ENCODE measurements at places on chromosomes 7 and 10.

DNA sequence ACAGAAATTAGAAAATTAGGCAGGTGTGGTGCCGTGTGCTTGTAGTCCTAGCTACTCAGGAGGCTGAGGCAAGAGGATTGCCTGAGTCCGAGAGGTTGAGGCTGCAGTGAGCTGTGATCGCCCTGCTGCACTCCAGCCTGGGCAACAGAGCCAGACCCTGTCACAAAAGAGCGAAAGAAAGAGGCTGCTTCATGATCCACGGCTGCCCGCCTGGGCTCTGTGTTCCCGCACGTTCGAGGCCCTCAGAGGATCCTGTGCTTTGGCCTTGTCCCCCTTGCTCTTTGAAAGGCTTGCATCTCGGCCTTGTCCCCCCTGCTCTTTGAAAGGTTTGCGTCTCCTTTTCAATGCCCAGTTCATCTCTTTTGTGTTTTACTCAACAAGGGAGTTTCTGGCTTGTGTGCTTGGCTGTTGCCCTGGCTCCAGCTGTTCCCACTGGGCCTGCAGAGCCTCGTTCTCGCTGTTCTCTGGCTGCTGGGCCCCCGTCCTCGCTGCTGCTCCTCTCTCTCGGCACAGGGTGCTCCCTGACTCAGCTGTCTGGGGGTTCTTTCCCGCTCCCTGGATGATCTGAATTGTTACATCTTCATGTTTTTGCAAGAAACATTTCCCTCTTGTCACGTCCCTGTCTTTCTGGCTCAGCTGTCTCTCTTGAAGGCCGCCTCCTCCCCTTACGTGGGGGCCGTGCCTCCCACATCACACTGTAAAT is 45.1 kb upstream of the INPP5A start:
- no peak for DNase-seq

GRCh38 chr7:89813081-89813480 is 341.2 kb upstream of the STEAP1 start:
- DNase-seq: no peak

GRCh38 chr7:43956027-43956426 is 29.8 kb downstream of the UBE2D4 start:
- no peak for DNase-seq

GRCh38 chr7:77382532-77382931 is 33.6 kb downstream of the GSAP start:
- no peak for DNase-seq

DNA sequence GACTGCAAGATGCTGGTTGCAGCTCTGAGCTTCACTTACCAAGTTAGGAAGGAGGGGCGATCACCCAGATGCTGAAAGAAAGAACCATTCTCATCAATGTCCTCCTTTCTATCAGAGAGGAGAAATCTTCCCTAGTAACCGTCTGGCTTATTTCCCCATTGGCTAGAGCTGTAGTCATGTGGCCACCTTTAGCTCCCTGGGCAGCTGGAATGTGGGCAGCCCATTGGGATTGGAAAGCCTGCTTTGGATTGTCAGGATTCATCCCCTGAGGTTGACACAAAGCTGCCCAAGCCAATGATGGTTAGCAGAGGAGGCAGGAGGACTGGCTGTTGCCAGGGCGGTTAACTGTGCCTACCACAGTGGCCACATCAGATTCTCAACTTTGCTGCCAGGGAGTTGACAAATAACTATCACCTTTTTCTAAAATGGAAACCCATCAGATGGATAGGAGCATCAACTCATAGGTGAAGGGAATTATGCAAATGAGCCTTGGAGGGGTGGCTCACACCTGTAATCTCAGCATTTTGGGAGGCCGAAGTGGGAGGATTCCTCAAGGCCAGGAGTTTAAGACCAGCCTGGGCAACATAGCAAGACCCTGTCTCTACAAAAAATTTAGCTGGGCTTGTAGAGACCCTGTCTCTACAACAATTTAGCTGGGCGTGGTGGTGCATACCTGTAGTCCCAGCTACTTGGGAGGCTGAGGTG is 206.4 kb upstream of the GALNT17 start:
- no peak for DNase-seq

DNA sequence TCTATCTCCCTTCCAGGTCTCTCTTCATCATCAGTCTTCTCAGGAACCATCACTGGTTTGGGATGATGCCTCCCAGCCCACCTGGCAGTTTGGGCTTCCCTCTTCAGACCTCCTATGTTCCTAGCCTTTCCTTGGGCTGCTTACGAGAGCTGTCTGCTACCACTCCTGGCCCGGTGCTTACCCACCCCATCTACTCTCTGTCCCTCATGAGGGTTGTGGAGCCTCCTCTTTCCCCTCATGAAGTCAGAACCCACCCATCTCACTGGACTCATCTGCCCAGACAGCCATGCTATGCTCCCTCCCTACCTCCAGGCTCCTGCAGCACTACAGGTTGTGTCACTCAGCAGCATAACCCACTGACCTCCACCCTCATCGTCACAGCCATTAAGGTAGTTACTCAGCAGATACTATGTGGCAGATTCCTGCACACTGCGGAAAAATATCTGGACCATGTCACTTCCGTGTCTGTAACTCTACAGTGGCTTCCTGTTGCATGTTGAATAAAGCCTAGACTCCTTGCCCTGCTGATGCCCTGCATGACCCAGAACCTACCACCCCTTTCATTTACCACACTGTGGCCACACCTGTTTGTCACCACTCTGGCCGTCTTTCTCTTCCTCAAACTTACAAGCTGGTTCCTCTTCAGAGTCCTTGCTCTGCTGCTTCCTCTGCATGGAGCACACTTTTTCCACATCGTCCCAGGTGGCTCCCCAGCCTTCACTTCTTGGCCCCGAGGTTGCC is 2.0 kb downstream of the DBNL start:
- DNase-seq: no peak

GRCh38 chr7:157831143-157831905 is 494.5 kb downstream of the DNAJB6 start:
- no peak for DNase-seq

DNA sequence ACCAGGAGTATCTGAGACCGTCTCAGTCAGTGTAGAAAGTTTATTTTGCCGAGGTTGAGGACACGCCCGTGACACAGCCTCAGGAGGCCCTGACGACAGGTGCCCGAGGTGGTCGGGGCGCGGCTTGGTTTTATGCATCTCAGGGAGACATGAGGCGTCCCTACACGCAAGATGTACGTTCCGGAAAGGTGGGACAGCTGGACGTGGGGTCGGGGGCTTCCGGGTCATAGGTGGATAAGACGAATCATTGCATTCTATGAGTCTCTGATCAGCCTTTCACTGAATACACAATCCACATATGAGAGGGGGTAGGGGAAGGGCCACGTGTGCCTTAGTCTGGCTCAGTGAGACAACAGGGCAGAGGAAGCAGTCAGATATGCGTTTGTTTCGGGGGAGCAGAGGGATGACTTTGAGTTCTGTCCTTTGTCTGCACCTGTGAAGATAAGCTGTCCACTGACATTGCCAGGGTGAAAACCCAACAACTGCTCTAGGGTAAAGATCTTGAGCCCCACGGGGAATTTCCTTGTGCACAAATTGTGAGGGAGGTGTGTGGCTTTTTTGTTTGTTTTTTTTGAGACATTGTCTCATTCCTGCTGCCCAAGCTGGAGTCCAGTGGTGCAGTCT is 66.2 kb downstream of the DNAJB6 start:
- DNase-seq: no peak

GRCh38 chr7:97026715-97027426 is 2.2 kb upstream of the DLX5 start:
- no peak for DNase-seq
